ENCODE measurements at places on chromosomes 12 and 14.

- DNase-seq = no peak
Observed at GRCh38 chr12:27107986-27108385, 25.6 kb upstream of the C12orf71 start.

GRCh38 chr12:65343801-65344200 lies 65.3 kb downstream of the MSRB3 start:
- DNase-seq = no peak

DNA sequence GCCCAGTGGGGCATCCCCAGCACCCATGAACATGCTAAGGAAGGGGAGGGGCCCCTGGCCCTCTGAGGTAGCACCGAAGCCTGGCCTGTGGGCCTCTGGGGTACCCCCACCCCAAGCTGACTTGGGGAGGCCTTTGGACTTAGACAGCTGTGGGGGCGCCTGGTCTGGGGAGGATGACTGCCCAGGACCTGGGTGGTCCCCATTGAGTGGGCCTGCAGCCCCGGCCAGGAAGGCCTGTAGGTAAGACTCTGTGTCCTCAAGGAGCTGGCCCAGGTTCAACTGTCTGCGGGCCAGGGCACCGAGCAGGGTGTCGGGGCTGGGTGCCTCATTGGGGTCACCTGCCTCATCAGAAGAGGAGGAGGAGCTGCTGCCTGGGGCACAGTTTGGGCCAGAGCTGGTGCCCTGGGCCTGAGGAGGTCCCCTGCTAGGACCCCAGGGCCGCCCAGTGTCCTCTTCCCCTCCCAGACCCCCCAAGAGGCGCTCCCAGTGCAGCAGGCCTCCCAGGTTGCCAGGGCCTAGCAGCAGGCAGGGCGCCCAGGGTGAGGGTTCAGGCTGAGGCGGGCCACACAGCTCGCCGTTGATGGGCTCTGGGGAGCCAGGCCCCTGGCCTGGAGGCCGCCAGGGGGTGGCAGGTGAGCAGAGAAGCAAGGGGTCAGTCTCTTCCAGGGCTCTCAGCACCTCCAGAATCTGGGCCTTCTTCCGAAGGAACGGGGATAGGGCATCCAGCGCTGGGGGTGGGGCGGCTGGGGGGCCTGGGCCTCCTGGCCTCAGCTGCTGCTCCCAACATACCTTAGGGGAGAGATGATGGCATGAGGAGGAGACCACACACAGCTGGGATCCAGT lies 31.4 kb downstream of the NCKAP5L start:
- no peak for DNase-seq

DNA sequence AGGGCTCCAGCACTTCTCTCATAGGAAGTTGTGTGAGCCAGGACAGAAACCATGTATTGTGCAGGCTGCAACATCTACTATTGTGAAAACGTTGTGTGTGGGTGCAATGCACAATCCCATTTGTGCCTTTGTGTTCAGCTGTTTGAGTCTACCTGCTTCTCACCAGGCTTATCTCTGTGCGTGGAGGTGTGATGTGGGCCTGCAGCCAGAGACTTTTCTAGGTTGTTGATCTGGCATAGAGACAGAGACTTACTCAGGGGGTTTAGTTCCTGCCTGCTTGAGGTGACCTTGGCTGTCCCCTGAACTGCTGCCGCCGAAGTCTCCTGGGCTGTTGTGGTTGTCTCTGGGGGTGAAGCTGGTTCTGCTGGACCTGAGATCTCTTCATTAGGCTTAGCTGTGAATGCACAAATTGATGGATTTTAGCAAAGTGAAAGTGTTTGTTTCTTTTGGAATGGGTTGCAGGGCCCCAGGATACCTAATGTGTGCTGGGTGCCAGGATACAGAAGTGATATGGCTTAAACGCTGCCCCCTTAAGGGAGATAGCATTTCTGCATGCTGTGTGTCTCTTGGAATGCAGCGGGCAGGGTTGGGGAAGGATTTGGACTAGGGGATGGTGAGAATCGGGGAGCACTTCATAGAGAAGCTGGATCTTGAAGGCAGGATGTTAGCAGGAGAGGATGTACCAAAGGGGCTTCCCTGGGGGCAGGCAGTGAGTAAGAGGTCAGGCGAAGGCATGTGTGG lies 2.5 kb downstream of the LACRT start:
- DNase-seq = no peak

GRCh38 chr12:85775091-85775490 lies 61.1 kb downstream of the RASSF9 start:
- DNase-seq = no peak

GRCh38 chr12:10033783-10034545 lies 3.5 kb downstream of the CLEC9A start:
- no peak for DNase-seq

- no peak for DNase-seq
Observed at GRCh38 chr12:91353266-91353665, 170.6 kb upstream of the DCN start.

DNA sequence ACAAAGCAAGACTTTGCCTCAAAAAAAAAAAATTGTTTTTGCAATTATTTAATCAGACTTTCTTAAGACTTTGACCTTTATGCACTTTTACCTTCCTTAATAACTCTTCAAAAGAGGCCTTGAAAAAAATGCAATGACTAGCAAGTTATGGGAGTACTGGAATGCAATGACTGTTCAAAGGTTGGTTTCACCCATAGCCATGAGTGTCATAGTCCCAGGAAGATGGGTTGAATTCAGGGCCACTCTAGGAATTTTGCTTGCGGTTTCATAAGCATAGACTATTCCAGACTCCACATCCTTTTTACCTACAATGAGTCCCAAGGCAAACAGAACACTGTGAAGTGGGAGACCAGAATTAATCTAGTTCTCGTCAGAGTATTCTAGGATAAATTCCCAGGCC lies 29.4 kb upstream of the DENND5B start:
- DNase-seq = no peak

Measured in activated CD4-positive, alpha-beta T cell treated with anti-CD3 and anti-CD28 coated beads for 4 hours (primary cell).